ENCODE measurements at places on chromosomes 2 and 18.

DNA sequence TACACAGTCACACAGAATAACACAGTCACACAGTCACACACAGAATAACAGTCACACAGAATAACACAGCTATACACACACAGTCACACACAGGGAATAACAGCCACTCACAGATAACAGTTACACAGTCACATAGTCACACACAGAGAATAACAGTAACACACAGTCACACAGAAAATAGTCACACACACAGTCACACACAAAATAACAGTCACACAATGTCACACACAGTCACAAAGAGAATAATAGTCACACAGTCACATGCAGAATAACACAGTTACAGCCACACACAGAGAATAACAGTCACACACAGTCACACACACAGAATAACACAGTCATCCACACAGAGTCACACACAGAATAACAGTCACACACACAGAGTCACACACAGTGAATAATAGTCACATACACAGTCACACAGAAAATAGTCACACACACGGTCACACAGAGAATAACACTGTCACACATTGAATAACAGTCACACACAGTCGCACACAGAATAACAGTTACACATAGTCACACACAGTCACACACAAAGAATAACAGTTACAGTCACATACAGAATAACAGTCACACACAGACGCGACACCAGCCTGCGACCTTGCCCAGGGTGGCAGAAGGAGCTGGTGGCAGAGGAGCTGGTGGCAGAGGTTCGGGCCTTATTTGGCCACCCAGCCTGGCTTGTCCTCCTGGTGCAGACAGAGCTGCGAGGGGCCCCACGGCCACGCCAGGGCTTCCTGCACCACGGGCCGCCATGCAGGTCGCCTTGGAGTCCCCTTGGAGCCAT, 51.3 kb downstream of the RAMP1 start:
- DNase-seq, result no peak

GRCh38 chr2:131047920-131048560, 45.2 kb downstream of the FAM168B start:
- no peak for DNase-seq

- DNase-seq, result peak; percentile 45
Measured at GRCh38 chr2:105329561-105330495, at the start of gene TGFBRAP1. Gene TGFBRAP1 (minus strand): TSS chr2:105329735. CDS start chr2:105308301, 21,434 bp downstream.

DNA sequence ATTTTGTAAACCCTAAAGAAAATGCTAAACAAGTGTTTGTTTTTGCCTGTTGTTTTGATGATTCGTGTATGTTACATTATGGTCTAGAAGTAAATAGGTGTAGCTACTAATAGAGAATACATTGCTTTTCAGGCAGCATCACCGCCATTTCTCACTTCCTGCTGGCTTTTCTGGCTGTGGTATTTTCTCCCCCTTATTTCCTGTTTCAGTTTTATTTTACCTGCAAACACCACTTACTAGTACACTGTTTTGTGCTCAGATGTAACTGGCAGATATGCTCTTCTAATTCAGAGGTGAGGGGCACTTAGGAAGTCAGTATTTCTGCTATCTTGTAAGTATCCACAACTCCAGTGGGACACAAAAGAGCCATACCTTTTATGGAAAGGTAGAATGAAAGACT, 38.1 kb upstream of the SLC3A1 start:
- no peak for DNase-seq

Measured in stimulated activated CD4-positive, alpha-beta T cell treated with anti-CD3 and anti-CD28 coated beads, Interleukin-15, amount 100 ng/mL, for 1 hour (primary cell).